ENCODE measurements at places on chromosomes 7 and 10.

GRCh38 chr7:42700406-42701327, 211.2 kb downstream of the C7orf25 start:
- DNase-seq = no peak

DNA sequence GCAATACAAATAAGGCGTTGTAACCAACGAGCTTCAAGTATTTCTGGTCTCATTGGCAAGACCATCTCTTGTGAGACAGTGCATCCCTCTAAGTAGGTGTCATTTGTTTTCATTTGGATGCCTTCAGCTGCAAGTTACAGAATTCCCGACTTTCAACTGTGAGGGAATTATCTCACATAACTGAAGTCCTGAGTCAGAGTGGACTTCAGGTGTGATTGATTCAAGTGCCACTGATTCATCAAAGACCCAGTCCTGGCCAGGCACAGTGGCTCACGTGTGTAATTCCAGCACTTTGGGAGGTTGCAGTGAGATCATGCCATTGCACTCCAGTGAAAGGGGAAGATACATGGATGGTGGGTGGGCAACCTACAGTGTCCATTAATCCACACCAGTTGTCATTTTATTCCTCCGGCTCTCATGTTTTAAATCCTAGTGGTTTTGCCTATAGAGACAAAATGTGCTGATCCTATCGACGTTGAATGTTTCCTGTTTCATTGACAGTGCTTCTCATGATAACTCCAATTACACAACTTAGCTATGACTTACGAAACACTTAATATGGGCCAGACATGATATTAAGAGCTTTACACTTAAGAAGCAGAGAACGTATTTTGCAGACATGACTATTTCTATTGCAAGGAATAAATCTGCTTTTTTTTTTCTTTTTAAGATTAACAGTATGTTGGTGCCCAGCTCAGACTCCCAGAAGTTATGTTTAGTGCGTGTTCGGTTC, 268.0 kb downstream of the FRMD4A start:
- DNase-seq = peak; percentile 58

- DNase-seq = peak; percentile 80
Measured at GRCh38 chr7:55533050-55533728, 39.1 kb downstream of the VOPP1 start.

- DNase-seq = no peak
Measured at GRCh38 chr7:26265499-26266075, 26.1 kb upstream of the SNX10 start.

DNA sequence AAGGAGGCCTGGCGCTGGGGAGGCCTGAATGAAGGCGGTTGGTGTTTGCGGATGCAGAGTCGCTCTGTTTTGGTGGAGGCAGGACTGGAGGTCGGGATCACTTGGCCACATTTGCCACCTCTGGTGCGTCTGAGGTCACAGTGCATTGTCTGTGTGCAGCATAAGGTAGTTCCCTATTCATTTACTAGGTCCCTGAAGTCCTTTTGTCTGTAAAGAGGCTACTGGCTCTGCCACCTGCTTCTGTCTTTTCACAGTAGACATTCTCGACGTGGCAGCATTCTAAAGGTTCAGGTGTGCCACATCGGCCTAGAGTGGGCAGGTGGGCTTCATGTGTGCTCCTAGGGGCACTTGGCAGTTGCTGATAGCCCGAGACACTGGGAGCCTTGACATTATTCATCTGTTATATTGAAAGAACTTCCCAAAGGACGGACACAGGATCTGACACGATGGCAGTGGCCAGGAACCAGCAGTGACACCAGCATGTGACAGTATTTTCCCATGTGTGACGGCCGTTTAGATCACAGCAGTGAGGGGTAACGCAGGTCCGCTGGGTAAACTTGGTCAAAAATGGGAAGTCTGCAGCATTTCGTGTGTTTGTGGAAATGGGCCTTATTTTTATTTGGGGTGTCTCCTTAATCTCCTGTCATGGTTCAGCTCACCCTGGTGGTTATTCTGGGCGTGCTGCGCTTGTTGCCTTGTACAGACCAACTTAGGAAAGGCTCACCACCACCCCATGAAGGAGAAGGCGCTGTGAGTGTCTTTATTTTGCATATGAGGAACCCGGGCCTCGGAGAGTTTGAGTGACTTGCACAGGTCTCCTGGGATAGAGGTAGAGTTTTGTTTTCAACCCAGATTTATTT, 5.9 kb downstream of the MGMT start:
- no peak for DNase-seq

- DNase-seq = peak; percentile 14
Measured at GRCh38 chr10:63346015-63346441, 119.7 kb downstream of the JMJD1C start.

DNA sequence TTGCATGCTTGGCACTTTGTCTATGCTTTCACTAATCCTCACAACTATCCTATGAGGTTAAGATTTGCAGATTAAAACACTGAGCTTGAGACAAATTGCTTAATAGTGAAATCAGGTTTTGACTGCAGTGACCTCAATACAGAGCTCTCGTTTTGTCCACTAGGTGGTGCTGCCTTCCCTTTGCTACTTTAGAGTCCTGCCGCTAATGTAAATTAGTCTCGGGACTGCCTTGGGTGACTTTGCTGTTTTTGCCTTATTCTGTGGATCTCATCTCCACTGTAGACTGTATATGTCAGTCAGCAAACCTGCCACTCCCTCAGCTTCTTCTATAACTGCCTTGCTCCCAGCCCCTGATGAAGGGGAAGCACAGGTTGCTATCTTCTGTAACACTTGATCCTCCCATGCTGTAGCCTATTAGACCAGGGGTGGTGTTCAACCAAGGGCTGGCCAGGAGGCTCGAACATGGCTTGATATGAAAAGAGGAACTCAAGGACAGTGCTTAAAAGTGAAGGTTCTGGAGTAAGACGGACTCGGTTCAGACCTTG, 26.0 kb downstream of the ASB4 start:
- peak; percentile 87 for DNase-seq

GRCh38 chr10:43415544-43415943, 6.6 kb upstream of the HNRNPF start:
- DNase-seq = no peak

GRCh38 chr10:127195041-127195506, 1.3 kb downstream of the INSYN2A start:
- no peak for DNase-seq

- DNase-seq = no peak
Measured at GRCh38 chr10:48322017-48322416, 15.5 kb downstream of the MAPK8 start.

- DNase-seq = no peak
Measured at GRCh38 chr10:131002031-131002861, 309.3 kb downstream of the TCERG1L start.

- DNase-seq = no peak
Measured at GRCh38 chr7:11486271-11486670, 345.7 kb downstream of the THSD7A start.

- DNase-seq = peak; percentile 33
Measured at GRCh38 chr10:3525832-3526449, 259.1 kb downstream of the KLF6 start.

DNA sequence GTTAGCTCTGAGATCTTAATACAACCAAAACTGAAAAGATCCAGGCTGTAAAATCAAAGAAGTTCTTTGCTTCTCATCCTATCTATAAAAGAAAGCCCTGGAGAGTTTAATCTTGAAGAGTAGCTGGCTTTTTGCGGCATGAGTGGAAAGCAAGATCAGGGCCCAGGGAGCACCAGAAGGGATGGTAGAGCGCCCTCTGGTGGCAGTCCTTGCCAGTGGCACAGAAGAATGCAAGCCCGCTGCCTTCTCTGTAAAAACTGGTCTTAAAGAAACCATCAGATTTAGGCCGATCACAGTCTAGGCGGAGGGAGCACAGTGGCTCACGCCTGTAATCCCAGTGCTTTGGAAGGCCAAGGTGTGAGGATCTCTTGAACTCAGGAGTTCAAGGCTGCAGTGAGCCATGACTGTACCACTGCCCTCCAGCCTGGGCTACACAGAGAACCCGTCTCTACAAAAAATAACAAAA, 35.6 kb downstream of the CPN1 start:
- peak; percentile 88 for DNase-seq

- no peak for DNase-seq
Measured at GRCh38 chr10:132021504-132022143, 39.9 kb upstream of the BNIP3 start.

DNA sequence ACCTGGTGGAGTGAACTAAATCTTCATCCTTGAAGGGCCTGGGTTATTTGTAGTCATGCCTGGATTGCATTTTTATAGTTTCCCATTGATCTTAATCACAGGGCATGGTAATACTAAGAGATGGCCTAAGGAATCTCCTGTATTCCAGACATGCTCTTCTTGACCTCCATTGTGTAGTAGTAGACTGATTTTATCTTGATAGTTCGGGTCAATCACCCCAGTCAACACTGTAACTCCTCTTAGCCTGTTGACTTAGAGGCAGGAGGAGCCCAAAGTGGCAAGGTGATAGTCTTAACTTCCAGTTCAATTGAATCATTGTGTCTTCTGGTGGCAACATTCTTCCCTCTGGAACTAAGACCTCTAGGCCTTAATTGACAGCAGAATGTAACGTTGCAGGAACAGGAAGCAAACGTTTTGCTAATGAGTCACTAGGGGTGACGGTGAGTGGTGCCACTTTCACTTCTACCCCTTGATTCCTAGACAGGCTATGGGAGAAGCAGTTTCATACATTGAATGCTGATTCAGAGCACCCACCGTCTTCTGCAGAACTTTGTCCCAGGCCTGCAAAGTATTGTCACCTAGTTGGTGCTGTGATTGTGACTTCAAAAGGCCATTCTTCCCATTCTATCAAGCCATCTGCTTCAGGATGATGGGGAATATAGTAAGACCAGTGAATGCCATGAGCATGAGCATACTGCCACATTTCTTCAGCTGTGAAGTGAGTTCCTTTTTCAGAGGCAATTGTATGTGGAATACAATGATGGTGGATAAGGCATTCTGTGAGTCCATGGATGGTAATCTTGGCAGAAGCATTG, 24.0 kb upstream of the PAPSS2 start:
- peak; percentile 66 for DNase-seq

GRCh38 chr7:143407287-143408251, 1.1 kb downstream of the EPHA1 start:
- DNase-seq = peak; percentile 29

Data from suppressor macrophage (primary cell).